ENCODE measurements at places on chromosomes 11 and 22.

GRCh38 chr11:66176650-66177049, 91.8 kb upstream of the RAB1B start:
- no peak for DNase-seq

GRCh38 chr11:125072218-125072960, 9.3 kb downstream of the SLC37A2 start:
- no peak for DNase-seq

- DNase-seq = no peak
These were observed 44.6 kb downstream of the COPB1 start for GRCh38 chr11:14454861-14455632.

- no peak for DNase-seq
These were observed 80.7 kb downstream of the FLI1 start for GRCh38 chr11:128774593-128774992.

DNA sequence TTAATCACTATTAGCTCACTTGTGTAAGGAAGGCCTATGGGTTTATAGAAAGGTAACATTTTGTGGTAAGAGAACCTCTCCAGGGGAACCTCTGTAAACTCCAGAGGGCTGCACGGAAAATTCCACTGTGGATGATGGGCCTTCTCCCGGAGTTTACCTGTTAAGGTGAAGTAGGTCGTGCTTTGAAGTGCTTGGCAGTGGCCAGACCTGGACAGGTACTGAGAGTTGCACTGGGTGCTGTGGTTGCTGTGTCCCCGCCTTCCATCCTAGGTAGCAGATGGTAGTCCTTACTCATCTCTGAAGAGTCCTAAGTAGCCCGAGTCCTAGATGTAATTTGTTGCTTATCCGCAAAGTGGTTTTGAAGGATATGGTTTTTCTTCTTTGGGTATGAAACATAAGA, 133.4 kb downstream of the TEAD1 start:
- DNase-seq = no peak

GRCh38 chr11:131253142-131253655, 117.2 kb upstream of the NTM start:
- DNase-seq = no peak

GRCh38 chr11:62404901-62405300, 13.9 kb upstream of the SCGB1A1 start:
- DNase-seq = no peak

- no peak for DNase-seq
These were observed 4.1 kb upstream of the SEPTIN5 start for GRCh38 chr22:19710020-19710768.

DNA sequence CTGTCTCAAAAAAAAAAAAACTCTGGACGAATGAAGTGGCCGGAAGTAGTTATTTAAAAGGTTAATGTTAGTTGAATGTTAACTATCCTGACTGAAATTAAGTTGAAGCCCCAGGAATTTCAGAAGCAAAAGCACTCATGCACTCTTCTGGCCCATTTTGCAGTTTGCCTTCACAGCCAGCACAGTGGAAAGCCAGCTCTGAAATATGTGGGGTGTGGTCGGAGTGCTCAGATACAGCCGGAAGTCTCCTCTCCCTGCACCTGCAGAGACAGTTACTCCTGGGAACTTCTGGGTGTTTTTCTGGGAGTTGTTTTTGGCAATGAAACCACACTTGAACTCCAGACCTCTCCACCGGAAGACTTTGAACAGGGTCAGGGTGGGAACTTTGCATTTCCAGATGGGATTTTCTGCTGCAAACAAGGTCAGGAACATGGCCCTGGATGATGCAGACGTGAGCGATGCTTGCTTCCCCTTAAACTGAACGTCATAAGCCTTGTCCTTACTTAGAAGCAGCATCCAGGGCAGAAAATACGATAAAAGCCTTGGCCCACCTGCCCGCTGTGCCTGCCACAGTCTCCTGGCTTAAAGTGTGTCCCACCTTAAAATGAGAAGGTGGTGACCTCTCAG, 21.5 kb upstream of the CABP2 start:
- no peak for DNase-seq

GRCh38 chr11:126725043-126725442, 275.5 kb downstream of the KIRREL3 start:
- no peak for DNase-seq

GRCh38 chr11:14445542-14446530, 53.8 kb downstream of the COPB1 start:
- no peak for DNase-seq

DNA sequence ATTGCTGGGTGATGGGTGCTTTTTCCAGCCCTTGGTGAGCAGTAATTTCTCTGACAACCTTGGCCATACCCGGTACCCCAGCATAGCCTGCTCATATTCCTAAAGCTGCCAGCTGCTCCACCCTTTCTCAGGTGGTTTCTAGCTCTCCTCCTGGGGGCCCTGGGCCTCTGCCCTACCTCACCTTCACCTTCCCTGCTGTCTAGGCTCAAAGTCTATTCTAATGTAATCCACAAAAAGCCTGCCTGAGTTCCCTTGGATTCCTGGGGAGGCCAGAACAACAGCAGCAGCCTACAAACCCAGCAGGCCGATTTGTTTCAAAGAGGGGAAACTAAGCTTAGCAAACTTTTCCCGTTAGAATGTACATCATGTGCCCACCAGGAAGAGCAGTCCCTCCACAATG, 117.6 kb downstream of the DSCAML1 start:
- DNase-seq = no peak

GRCh38 chr11:80980227-80980626, 1539.4 kb upstream of the TENM4 start:
- DNase-seq = no peak

DNA sequence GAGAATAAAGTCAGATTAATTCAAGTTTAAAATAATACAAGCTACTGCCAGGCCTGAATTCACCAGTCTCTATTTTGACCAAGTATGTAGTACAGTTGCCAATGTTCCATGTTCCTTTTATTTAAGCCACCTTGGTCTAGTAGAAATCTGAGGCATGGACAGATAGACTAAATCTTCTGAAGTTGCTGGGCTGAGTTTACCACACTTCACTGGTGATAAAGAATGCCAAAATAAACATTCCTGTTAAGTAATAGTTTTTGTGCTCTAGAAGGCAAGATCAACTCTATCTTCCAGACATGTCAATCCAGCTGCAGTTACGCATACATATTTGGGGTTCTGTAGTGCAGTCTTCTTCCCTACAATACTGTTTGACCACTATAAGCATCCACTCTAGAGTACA, 83.9 kb upstream of the C11orf87 start:
- no peak for DNase-seq

- DNase-seq = no peak
These were observed 16.2 kb upstream of the ST3GAL4 start for GRCh38 chr11:126339073-126339862.

DNA sequence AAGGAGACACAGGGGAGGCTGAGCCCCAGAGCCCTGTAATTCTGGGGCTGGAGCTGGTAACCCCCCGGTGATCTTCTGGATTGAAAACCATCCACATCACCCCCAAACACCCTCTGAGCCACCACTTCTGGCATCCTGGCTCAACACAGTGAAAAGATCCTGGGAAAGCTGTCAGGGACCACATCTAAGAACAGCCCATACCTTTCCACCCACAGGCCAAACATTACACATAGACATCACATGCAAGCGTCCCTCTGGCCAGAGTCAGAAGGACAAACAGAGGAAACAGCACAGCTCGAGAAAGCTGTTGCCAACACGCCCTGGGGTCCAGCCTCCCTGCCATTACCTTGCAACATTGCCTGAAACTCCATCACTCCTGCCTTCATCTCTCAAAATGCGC, 469.5 kb downstream of the SOX6 start:
- no peak for DNase-seq

- no peak for DNase-seq
These were observed 1917.5 kb downstream of the LRRC4C start for GRCh38 chr11:39541945-39542351.

GRCh38 chr22:28882545-28882877, 861 bp upstream of the ZNRF3 start:
- no peak for DNase-seq

DNA sequence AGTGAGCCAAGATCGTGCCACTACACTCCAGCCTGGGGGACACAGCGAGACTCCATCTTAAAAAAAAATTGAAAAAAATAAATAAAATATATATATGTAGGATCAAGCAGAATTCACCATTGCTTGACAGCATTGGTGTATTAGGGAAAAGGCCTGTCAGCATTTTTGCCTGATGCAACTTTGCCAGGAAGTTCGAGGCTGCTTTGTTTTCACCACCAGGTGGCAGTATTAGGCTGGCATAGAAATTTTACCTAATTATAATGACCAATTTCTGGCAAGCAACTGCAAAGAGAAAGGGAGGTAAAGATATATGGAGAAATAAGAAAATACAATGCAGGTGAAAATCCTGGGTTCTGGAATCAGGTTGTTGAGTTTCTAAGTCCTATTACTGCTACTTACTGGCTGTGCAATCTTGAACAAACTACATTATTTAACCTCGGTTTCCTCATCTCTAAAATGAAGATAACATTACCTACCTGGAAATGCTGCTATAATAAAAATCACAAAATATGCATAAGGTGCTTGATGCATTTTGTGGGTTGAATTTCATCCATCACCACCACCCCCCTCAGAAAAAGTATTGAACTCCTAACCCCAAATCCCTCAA, 24.7 kb downstream of the LAYN start:
- DNase-seq = no peak

Data from cerebellar nuclear complex (tissue), 1 donor.